ENCODE measurements at places on chromosomes 12 and 14. TPM values are rescaled to one million over a fixed set of nuclear protein-coding genes. Genes with fewer than 3 reads are reported as not detected.

- peak; percentile 94 for DNase-seq
Observed at GRCh38 chr12:121795034-121795968, 1.8 kb upstream of the RHOF start.

NPFF gene
- not detected for total RNA-seq

DNA sequence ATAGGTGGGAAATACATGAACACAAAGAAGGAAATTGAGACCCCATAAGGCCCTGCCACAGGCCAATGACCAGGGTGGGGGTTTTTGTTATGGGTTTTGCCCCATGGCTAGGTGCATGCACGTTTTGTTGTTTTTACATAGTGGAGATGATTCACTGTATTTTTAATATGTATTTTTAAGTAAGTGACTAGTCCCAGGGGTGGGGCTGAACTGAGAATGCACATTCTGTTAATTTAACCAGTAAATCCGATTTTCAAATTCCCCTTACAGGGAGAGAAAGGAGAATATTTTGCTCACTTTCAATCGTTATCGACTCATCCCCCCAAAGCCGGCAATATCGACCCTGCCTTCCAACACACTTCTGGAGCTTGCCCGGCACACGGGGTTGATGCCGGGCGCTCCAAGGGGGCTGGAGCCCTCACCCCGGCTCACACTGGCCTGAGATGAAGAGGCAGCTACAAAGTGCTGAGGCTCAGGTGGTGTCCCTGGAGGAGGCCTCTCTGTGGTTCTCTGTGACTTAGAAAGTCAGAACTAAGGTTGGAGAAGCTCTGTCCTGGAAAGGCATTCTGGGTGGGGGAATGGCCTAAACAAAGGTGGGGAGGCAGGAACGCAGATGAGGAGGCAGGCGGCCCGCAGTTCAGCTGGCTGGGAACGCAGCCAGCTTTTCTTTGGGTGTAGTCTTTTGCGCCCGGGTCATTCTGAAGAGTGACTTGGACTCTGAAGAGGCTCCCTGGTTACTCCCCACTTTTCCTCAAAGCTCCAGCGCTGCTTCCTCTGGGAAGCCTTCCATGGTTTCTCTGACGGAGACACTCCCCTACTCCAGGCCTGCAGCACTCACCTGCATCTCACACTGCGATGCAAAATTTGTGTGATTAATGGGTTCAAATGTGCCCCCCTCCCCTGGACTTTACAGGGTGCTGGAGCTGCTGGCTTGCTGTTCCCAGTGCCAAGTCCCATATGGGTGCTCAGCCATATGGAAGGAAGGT is 50.7 kb upstream of the DLK1 start:
- no peak for DNase-seq

GRCh38 chr12:82721726-82722125 is 35.0 kb downstream of the TMTC2 start:
- no peak for DNase-seq

SRGAP1 gene
- total RNA-seq: 8.0 TPM

ANKRD33 gene
- total RNA-seq: not detected

DNA sequence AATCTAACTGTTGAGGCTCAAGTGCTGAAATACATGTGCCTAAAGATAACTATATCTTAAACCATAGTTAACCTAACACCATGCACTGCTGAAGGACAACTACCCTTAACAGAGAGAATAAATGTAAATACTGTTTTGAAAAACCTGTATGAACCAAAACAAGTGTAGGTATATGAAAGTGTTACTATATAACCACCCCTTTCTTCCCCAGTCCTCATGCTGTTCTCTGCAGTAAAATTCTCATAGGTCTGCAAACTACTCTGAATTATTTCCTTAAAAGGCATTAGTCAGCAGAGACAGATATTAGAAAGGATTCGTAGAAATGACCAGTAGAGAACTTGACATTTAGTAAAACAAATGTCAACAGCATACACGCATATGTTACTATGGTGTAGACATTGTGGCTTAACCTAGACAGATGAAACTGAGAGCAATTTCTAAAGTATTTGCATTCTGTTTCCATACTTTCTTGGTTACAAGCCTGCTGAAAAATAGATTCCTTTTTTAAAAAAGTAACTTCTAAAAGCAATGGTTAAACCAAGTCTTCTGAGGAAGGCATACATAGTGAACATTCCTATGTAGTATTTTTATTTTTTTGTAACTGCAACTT is 13.9 kb downstream of the CSRP2 start:
- no peak for DNase-seq

MSRB3 gene
- total RNA-seq: 222 TPM

All from sigmoid colon (tissue), 7 donors.